ENCODE measurements at places on chromosomes 5 and 9. TPM values are rescaled to one million over a fixed set of nuclear protein-coding genes. Genes with fewer than 3 reads are reported as not detected.

GRCh38 chr9:89661956-89662717 is 57.3 kb downstream of the GADD45G start:
- no peaks in the 10 kb centered on the region for H3K27me3 ChIP-seq
- H3K36me3 ChIP-seq: no peaks in the 10 kb centered on the region
- H3K4me1 ChIP-seq: no peaks in the 10 kb centered on the region
- H3K4me3 ChIP-seq: no peak overlapping the region
- peak; percentile 98 for DNase-seq
- no peak overlapping the region for H3K27ac ChIP-seq

- no peaks in the 10 kb centered on the region for H3K36me3 ChIP-seq
- no peaks in the 10 kb centered on the region for H3K4me1 ChIP-seq
- H3K27ac ChIP-seq: no peak overlapping the region
- H3K27me3 ChIP-seq: no peaks in the 10 kb centered on the region
- H3K4me3 ChIP-seq: no peak overlapping the region
Measured at GRCh38 chr9:106897236-106897635, 34.3 kb downstream of the ZNF462 start.

DNA sequence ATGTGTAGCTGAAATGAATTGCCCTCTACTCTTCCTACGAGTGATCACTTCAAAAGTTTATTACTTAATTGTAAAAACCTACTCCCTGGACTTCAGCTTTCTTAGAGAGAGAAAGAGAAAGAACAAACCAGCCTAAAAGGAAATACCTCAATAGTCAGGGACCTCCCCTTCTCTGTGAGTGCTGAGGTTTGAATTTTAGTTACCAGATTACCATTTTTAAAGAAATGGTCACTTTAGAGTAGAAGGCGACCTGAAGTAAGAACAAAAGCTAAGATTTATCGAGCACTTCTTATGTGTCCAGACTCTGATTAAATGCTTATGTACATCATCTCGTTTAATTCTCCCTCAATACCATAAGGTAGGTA is 11.3 kb downstream of the RAPGEF1 start:
- no peak for DNase-seq
- no peaks in the 10 kb centered on the region for H3K36me3 ChIP-seq
- no peaks in the 10 kb centered on the region for H3K27me3 ChIP-seq
- H3K4me1 ChIP-seq: peaks cover 7% of the 10 kb centered on the region
- H3K4me3 ChIP-seq: no peak overlapping the region

Gene GABRA6
- total RNA-seq: not detected

Gene NHP2
- total RNA-seq: 55.7 TPM

Gene IFNK
- not detected for total RNA-seq

Gene PCDHGB2
- 11.7 TPM for total RNA-seq

All from aorta (tissue), 5 donors.